ENCODE measurements at places on chromosomes 12 and 14.

- DNase-seq, result no peak
These were observed 55.9 kb downstream of the MOK start for GRCh38 chr14:102249041-102249440.

DNA sequence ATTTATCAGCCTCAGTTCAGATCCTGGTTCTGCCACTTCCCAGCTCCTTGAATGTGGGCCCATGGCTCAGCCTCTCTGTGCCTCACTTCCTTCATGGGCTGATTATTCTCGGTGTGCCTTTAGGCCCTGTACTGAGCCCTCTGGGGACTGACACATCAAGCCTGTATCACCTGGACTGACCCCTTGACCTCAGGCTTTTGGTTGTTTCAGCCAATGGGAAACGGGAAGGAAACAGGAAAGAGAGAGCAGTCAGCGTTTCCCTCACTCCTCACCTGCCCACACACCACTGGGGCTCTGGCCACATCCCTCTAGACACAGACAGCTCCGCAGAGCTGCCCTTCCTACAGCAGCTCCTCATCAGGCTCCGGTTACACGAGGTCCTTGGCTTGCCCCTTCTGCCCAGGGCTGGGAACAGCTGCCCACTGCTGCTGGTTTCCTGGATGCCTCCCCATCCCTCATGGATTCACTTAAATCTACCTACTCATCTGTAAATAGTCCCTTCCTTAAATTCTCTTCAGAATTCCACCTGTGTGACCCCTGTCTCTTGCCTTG lies 37.0 kb upstream of the ITPR2 start:
- no peak for DNase-seq

- DNase-seq, result no peak
These were observed 230.1 kb downstream of the FOXN3 start for GRCh38 chr14:89186856-89187376.

- no peak for DNase-seq
These were observed 466.3 kb downstream of the DIO2 start for GRCh38 chr14:79745046-79745445.

- DNase-seq, result no peak
These were observed 12.1 kb upstream of the IFI27 start for GRCh38 chr14:94098326-94098992.

DNA sequence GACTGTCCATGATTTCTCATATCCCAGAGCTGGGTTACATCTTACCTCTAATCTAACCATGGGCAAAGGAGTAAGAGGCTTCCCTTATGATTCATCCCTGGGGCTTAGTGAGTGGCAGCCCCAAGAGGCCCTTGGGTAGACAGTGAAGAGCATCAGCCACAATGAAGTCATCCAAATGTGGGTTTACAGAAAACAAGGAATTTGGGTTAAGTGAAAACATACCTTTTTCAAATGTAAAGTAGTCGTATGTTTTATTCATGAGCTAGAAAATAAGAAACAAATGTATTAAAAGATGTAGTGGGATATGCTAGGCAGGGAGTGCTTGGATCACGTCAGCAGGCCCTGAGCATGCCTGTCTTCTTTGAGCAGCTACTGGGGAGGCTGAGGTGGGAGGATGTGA lies 54.0 kb upstream of the ELK3 start:
- DNase-seq, result no peak

DNA sequence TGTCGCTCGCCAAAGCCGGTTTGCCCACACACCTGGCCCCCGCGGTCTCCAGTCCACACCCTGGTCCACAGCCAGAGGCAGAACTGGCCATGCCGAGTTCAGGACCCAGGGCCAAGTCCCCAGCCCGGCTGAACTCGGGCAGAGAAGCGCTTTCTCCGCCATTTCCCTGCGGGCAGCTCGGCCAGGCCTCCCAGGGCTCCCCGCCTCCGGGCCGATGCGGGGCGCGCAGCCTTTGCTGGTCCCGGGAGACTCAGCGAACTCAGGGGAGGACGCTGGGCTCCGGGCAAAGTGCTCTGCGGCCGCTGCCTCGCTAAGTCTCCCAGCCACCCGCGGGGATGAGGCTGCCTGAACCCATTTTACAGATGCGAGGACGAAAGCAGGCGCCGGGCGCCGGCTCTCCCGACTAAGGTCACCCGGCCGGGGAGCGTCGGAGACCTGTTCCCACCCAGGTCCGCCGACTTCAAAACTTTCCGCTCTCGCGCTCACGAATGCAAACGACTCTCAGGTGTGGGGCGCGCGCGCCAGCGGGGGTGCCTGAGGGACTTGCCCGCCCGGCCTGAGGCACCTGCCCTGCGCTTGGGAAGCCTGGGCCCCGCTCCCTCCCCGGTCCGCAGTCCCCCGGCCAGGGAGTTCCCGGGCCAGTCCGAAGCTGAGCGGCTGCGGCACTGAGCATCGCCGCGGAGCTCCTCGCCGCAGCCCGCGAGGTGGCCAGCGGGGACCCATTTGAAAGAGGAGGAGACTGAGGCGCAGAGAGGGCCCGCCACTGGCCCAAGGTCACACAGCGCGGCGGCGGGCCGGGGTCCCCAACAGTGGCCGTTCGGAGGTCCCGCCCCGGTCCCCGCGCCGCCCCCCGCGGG lies 627 bp downstream of the TESC start:
- no peak for DNase-seq

DNA sequence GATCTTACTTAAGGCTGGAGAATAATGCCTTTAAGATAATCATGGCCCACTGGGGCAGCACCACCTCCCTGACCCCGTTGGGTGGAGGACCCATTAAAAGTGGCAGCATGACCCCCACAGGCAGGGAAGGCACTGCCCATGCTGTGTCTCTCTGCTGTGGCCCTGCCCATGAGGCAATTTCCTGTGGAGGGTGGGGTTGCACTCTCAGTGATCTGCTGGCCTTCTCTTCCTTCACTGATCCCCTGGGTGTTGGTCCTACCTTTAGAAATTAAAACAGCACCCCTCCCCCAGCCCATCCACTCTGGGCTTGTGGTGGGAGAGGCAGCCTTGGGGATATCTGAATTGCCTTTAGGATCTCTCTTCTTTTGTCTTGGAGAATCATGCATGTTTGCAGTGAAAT lies 17.3 kb downstream of the KLRK1 start:
- DNase-seq, result no peak

DNA sequence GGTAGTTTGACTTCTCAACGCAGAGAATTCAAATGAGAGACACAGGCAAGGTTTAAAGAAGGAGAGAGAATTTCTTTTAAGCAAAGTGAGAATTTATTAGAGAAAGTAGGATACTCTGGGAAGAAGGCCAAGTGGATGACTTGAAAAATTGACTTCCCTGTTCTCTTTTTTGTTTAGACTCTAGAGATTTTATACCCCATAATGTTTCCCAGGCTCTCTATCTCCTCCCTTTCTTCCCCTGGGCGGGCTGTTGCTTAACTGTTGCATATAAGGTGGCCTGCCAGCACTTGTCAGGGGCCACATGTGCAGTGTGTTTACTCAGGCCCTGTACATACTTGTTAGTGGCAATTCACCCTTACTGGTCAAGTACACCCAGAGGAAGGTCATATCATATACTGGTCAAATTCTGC lies 403.7 kb downstream of the SLC6A15 start:
- DNase-seq, result no peak

All from anterior cingulate cortex (tissue), 58 donors.